ENCODE measurements at places on chromosomes 1 and 21.

- no peak for DNase-seq
Measured at GRCh38 chr21:29436143-29436542, 137.4 kb downstream of the BACH1 start.

DNA sequence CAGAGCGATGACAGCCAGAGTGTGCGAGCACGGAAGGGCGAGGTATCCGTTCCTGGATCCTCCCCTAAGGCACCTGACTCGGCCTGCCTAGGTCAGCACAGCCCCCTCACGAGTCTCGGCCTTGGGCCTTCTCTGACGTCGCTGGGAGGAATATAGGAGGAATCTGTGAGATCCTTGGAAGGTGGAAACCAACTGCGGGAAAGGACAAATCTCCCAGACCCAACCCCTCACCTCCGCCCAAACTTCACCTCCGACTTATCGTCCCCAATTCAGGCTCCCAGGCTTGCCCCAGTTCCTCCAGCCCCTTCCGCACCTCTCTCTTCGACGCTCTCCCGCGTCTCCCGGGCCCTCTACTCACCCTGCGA lies 494 bp downstream of the APH1A start:
- no peak for DNase-seq

DNA sequence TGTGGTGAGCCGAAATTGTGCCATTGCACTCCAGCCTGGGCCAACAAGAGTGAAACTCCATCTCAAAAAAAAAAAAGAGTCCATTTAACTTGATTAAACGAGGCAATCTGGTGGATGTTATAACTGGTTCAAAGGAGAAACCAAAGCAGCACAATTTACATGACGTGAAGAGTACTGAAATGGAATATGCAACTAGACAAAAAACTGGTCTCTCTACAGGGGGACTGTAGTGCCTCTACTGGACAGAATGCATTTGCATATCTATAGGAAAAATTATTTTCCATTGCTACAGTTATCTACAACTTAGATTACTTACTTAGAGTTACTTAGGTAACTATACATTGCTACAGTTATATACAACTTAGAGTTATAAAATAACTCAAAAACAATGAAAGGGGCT lies 2.7 kb upstream of the CAPN2 start:
- DNase-seq: no peak

DNA sequence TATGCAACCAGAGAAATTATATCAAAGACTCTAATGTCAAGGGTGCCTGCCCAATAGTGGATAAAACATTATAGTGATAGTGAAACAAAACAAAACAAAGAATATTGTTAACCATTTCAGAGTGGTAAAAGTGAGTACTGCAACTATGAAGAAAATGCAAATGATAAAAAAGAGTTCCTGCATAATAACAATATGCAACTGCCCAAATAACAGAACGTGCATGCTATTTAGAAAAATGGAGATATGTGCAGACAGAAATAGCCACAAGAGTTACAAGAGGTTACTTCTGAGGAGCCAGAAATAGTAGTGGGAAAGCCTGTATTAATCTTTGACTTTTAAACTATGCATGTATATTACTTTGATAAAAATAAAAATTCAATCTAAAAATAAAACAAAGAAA lies 302.5 kb downstream of the NEGR1 start:
- no peak for DNase-seq

DNA sequence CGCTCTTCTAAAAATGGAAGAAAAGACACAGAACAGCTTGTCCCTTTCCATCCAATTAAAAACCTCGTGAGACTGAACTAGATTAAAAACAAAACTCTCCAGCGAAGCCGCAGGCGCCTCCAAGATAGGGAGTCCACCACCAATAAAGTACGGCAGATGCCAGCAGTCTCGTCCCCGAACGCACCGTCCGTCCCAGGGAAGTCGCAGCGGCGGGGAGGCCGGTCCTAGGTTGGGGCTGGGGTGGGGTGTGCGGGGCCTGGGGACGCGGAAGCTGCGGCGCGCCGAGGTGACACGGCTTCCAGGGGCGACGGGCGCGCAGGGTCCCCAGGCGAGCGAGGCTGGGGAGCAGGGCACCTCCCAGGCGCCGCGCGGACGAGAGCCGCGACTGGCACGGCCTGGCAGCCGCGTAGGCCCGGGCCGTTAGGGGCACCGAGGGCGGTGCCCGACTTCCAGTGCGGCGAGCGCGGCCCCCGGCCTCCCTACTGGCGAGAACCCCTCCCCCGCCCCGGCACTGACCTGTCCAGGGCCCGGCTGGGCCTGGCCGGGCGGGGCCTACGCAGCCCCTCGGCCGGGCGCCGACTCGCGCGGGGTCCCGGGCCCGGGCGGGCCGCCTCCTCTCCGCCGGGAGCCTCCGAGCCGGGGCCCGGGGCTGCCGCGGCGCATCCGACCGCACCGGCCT lies 28.3 kb upstream of the A3GALT2 start:
- no peak for DNase-seq

- DNase-seq: no peak
Measured at GRCh38 chr1:77413541-77414335, 131.9 kb downstream of the AK5 start.

DNA sequence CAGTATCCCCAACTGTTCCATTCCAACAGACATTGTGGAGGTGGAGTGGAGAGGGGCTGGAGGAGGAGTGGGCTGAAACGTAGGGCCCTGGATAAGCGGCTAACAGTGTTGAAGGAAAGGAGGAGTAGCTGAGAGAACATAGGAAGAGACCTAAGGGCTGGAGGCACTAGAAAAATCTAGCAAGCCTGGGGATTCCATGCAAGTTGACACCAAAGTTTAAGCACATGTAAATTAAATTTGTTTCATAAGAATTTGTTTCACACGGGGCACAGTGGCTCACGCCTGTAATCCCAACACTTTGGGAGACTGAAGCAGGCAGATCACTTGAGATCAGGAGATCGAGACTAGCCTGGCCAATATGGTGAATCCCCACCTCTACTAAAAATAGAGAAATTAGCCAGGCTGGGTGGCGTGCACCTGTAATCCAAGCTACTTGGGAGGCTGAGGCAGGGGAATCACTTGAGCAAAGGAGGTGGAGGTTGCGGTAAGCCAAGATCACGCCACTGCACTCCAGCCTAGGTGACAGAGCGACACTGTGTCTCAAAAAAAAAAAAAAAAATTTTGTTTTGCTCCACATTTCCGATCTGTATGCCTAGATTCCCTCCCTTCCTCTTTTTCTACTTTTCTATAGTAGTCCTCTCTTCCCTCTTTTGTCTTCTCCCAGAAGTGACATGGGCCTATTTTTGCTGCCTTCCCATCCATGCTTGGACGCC lies 530 bp upstream of the CD244 start:
- no peak for DNase-seq

DNA sequence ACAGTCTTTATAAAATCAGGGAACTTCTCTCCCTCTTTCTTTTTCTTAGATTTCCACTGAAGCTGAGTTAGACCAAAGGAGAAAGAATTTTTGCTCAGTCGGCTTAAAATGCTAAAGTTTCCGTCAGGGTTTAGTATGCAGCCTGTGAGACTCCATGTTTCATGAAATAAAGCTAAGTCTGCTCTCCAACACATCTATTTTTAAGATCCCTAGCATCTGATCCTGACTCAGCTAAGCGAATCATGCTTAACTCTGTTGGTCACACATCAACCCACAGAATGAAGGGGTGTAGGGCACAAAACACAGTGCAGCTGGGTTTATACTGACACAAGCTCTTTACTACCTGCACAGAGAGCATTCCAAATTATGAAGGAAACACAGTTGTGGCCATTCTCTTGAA lies 102.4 kb upstream of the ZNF281 start:
- peak; percentile 8 for DNase-seq

DNA sequence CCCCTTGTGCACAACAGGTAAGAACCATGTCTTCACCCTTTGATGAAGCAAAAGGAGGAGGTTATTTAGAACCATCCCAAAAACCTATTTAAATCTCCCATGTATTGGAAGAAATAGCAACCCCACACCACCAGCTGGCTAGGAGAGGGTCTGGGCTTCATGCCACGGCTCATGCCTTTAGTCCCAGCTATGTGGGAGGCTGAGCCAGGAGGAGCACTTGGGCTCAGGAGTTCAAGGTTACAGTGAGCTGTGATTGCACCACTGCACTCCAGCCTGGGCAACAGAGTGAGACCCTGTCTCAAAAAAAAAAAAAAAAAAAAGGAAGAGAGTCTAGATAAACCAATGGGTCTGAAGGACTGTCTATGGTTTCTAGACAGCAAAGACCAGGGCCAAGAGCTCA lies 197.9 kb upstream of the COA6 start:
- no peak for DNase-seq

- DNase-seq: no peak
Measured at GRCh38 chr1:31585736-31586365, 9.5 kb downstream of the TINAGL1 start.

- DNase-seq: no peak
Measured at GRCh38 chr1:151606384-151606783, 5.5 kb upstream of the SNX27 start.
